ENCODE measurements at places on chromosomes 13 and 19.

DNA sequence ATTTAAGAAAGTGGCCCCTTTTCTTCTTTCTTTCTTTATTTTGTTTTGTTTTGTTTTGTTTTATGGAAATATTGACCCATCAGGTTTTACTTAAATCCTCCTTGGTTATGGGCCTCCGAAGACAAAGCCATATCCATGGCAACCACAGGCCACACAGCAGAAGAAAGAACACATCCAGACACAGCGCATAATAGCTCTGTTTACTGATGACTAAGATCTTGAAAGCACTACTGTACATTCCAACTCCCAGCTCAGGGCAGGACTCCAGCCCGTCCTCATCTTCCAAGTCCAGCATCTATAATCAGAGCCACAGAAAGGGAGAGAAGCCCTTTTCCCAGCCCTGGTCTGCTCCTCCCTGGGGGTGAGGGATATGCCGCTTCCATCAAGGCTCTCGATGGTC lies 84.3 kb downstream of the NUFIP1 start:
- no peak for DNase-seq

DNA sequence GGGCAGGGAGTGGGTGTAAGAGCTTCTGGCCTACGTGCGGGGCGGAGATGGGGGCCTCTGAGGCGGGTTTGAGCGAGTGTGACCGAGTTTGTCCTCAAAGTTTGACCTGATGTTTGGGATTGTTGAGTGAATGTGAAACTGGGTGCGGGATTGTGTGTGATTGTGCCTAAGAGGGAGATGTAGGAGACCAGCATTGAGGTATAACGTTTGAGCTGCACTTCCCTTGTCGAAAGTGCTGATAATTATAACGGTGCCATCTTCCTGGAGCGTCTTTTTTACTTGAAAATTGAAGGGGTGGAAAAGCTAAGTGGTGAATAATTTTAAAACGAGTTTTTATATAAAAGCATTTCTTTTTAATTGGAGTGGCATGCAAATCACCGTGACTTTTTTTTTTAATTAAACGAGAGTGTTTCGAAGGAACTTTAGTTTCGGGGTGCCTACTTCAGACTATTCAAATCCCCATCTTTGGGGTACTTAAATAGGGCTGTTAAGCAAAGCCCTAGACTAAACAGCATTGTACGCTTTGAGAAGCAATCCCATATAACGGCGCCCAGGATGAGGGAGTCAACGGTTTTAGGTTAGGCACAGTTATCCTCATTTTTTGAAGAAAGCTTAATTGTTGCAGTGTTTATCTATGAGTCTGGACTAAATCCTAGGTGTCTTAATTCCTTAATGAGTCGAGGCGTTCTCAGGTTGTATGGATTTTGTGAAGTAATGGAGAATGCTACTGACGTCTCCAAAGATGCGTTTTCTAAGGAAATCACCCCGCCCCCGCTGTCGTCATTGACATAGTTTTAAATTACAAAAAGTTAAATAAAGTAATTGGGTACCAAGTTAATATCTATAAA lies 594 bp downstream of the ZNF146 start:
- peak; percentile 23 for DNase-seq

DNA sequence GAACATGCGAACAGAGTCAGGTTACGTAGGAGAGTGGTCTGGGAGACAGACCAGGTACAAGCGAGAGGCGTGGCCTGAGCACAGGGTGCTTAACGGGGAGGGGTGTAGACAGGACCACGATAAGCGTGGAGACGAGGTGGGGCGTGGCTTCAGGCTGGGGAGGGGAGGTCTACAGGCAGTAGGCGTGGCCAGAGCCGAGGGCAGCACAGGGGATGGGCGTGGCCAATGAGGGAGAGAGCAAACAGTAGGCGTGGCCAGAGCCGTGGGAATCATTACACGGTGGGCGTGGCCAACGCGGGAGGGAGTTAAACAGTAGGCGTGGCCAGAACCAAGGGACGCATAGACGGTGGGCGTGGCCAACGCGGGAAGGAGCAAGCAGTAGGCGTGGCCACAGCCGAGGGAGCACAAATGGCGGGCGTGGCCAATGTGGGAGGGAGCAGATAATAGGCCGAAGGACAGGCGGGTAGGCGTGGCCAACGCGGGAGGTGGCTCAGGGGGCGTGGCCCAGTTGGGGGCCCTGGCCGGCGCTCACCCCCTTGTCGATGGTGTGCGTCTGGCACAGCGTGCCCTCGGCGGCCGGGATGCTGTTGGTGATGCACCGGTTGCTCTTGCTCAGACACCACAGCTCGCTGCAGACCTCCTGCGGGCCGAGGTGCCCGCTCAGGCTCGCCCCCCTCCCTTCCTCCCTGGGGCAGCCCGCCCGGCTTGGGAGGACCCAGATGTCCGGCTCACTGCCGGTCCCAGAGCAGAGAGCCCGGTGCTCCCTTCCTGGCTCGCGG lies 15.2 kb upstream of the MYO1F start:
- DNase-seq = peak; percentile 99

DNA sequence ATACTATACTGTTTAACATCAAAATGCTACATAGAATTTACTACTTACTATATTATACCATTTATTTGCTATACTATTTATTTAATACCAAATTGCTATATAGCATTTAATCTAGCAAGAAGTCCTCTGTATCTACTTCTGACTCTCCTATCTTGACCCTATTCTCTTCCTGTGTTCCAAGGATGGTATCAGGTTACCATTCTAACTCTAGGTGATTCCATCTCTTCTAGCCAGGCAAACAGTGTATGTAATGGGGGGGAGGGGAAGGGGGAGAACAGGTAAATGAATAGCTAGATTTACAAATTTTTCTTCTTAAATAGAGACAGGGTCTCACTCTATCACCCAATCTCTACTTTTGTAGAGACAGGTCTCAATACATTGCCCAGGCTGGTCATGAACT lies 200.3 kb downstream of the DIAPH3 start:
- peak; percentile 70 for DNase-seq

- DNase-seq = peak; percentile 79
Measured at GRCh38 chr19:8611877-8612806, 1.6 kb upstream of the ADAMTS10 start.

- DNase-seq = no peak
Measured at GRCh38 chr13:108597943-108598342, 31.5 kb upstream of the MYO16 start.

- no peak for DNase-seq
Measured at GRCh38 chr13:113324398-113324797, 27.4 kb downstream of the LAMP1 start.

- no peak for DNase-seq
Measured at GRCh38 chr13:21045100-21045499, 16.3 kb downstream of the LATS2 start.

DNA sequence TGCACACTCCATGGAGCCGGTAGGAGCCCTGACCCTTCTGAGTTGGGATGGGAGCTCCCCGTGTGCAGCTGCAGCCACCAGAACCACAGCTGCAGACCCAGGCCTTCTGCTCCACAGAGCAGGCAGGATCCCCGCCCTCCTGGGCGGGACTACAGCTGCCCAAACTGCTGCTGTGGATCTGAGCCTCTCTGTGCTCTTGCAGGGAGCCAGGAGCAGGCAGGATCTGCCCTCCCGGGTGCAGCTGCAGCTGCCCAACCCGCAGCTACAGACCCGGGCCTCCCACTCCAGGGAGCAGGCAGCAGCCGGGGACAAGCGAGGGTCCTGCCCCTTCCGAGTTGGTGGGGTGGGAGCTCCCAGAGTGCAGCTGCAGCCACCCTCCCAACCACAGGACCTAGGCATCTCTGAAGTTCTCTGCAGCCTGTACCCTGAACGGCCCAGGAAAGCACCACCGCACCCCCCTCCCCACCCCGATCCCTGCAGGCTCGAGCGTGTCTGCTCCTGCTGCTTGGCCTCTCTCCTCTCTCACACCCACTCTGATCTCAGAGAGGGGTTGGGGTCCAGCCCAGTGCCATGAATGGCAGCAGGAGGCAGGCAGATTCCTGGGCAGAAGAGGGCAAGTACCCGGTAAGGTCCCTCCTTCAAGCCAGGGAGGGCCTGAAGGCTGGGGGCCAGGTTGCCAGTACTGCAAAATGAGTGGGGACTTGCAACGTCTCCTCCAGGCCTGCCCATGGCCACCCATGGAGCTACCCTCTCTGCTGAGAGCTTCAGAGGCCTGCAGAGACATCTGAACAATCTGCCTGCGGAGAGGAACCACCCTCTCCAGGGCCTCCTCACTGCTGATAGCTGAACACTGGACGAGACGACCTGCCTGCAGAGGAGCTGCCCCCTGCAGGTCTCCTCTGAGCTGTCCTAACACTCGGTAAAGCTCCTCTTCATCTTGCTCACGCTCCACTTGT lies 16.4 kb upstream of the EMP3 start:
- DNase-seq = peak; percentile 75

- DNase-seq = peak; percentile 10
Measured at GRCh38 chr13:80245162-80245733, 95.7 kb downstream of the SPRY2 start.

DNA sequence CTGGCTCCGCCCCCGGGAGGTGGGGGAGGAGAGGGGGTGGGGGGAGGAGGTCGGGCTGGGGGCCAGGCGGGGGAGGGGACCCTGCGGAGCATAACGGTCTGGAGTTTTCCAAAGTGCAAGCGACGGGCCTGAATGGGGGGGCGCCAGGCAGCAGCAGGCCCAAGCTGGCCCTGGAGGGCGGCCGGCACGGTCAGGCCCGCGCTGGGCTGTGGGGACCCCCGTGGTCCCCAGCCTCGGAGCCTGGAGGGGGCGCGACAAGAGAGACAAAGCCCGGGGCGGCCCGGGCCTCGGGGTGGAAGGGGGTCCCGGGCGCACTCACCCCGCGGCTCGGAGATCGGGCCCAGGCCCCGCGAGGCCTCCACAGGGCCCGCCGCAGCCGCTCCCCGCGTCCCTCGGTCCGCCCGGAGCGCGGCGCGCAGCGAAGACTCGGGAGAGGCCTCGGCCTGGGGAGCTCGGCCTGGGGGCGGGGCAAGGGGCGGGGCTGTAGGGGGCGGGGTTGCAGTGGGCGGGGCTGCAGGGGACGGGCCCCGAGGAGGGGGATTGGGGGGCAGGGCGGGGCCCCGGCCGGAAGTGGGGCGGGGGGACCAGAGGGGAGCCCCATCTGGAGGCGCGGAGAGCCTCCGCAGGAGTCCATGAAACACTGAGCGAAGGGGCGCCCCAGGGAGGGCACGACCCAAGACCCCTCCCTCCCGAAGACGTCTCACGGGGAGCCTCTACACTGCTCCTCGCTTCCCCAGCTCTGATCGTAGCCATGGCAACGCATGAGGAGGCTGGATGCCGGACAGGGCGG lies 47.6 kb downstream of the PTPRS start:
- DNase-seq = peak; percentile 85

GRCh38 chr19:56111601-56112312 lies 9.3 kb downstream of the ZNF787 start:
- DNase-seq = no peak

DNA sequence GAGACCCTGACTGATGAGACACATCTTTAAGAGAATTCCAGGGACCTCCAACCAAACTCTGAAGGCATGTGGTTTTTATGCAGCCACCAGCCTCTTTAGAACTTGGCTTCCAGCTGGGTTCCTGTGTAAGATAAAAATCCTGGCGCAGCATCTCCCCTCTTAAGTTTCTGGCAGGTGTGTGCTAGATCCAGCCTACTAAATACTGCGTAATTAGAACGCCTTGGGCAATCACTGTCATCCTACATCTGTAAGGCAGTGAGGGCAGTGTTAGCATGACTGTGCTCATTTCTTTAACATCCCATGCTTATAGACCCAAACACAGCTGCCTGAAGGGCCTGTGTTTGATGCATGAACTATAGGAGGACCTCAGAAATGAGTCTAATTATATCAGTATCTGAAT lies 173.5 kb upstream of the OBI1 start:
- no peak for DNase-seq

- DNase-seq = no peak
Measured at GRCh38 chr13:103757361-103757760, 691.1 kb upstream of the SLC10A2 start.

GRCh38 chr19:28705008-28705407 lies 507.9 kb downstream of the UQCRFS1 start:
- DNase-seq = peak; percentile 82

DNA sequence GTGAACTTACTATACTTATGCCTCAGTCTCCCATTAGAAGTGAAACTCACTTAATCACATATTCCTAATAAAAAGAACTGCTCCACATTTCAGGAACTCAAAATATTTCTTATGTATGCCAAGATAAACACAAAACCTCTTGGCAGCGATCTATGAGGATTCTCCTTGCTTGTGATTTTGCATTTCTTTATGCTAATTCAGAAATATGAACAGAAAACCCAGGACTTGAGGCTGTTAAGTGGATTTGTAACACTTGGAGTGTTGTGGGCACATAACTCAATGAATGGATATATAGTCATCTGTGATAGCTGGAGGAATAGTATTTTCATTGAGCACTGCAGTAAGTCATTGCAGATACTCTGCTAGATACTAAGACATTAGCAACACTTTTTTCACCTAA lies 5.6 kb upstream of the KATNAL1 start:
- no peak for DNase-seq

DNA sequence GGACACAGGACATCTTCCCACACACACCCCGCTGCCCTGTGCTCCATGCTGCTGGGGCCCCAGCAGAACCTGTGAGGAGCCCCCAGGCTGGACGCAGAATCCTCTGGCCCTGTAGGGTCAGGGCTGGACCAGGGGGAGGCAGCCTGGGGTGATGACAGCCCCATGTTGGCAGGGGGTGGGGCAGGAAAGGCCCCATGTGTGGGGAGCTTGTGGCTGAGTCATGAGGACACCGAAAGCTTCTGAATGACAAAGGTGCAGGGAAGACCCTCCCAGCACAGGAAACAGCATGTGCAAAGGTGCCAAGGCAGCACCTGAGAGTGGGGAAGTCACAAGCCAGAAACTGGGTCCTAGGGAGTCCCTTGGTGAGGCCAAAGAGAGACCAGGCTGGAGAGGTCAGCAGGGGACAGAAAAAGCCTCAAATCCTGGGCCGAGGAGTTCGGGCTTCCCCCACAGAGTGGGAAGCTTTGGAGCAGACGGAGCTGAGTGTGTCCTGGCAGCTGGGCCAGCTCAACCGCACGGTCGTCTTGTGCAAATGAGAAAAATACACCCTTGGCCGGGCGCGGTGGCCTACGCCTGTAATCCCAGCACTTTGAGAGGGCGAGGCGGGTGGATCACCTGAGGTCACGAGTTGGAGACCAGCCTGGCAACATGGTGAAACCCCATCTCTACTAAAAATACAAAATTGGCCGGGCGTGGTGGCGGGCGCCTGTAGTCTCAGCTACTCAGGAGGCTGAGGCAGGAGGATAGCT lies 17.5 kb downstream of the ATP8B3 start:
- peak; percentile 46 for DNase-seq

DNA sequence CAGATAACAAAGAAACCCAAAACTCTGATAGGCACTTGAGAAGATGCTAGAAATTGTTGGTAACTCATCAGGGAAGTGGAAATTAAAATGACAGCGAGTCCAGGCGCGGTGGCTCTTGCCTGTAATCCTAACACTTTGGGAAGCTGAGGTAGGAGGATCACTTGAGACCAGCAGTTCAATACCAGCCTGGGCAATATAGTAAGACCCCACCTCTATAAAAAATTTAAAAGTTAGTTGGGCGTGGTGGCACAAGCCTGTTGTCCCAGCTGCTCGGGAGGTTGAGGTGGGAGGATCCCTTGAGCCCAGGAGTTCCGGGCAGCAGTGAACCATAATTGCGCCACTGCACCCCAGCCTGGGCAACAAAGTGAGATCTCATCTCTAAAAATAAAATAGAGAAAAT lies 2.6 kb upstream of the RYR1 start:
- DNase-seq = no peak
